ENCODE measurements at places on chromosomes 4 and X.

DNA sequence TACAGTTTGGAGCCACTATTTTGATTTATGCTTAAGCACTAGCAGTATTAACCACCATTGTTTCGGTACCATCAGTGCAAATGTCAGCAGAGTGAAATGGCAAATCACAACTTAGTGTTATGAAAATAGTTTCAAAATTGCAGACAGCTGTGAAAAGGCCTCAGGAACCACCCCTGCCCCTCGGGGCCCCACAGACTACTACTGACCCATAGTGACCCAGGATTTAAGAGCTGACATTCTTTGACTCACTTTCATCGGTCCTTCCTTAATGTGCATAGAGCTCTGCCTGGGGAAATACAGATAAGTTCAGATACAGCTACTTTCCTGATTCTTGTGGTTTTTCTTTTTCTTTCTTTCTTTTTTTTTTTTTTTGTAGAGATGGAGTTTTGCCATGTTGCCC lies 3.3 kb upstream of the BBS7 start:
- DNase-seq: no peak

- DNase-seq: no peak
Measured at GRCh38 chrX:68832516-68833447, 4.0 kb downstream of the EFNB1 start.

- no peak for DNase-seq
Measured at GRCh38 chr4:132572210-132572609, 576.9 kb upstream of the PCDH10 start.

GRCh38 chr4:123699880-123700771 lies 303.5 kb downstream of the SPRY1 start:
- DNase-seq: no peak

- DNase-seq: no peak
Measured at GRCh38 chr4:2867758-2868491, 24.3 kb downstream of the ADD1 start.

DNA sequence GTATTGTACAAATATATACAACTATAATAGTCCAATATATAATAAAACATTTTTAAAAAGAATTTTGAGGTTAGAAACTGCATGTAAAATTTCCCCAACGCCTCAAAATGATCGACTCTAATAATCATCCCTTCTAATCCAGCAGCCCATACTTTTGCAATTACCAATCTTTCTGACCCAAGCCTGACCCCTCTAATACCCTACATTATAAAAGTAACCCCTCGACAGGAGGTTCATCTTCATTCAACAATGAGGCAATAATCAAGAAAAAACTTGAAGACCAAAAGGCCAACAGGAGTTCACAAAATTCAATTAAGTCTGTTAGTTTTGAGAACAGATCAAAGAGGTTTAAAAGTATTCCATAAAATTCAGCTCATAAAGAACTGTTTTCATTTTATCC lies 393.5 kb downstream of the GPM6A start:
- DNase-seq: no peak

GRCh38 chr4:128811571-128812441 lies 2.3 kb downstream of the JADE1 start:
- peak; percentile 90 for DNase-seq

DNA sequence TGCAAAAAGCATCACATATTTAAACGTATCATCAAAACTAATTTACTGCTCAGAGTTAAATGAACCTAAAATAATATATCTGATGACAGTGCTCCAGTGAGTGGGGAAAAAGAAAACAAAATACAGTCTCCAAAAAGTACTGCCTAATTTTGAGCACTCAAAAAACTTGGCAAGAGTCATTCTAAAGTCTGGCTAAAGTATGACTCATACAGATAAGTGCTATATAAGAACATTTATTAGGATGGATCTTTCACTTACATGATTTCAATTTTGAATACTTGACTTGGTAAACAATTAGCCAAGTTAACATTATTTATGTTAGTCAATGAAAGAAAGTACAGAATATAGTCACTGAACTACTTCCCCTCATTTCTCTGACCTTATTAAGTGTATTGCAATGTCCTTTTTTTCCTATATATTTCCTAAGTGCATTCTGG lies 27.2 kb downstream of the FBXO8 start:
- no peak for DNase-seq
